ENCODE measurements at places on chromosomes 4 and X.

GRCh38 chr4:155419266-155419665 lies 42.5 kb upstream of the MAP9 start:
- DNase-seq: no peak

DNA sequence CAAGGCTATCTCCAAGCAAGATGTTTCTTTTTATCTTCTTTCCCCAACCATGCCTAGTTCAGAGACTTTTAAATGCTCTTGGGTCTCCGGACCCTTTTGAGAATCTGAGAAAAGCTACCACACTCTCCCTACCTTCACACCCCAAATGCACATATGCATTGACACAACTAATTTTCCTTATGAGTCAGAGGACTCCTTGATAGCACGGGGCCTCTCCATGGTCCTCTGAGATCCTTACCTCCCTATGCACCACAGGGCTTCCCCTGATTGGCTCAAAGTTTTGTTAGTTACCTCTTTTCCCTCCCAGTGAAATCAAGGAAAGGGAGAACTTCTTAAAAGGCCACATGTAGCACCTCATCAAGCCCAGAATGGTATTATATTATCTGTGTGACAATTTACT lies 86.8 kb upstream of the ATP6AP2 start:
- no peak for DNase-seq

DNA sequence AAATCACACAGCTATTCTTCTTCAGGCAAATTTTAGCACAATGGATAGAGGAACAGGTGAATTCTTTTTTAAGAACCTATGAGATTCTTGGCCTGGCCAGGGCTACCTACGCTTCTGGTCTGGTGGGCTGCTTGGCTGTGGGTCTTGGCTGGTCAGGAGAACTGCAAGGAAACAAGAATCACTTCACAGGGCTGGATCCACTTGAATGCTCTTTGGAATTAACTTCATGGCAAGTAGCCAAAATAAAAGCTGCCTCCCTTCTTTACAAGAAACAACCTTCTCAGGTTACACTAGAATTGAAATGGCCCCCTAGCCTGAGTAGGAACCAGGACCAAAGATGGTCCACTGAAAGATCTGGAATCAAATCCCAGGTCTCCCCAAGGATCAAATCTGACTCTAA lies 519.1 kb downstream of the IQCM start:
- DNase-seq: no peak

GRCh38 chrX:129637217-129638109 lies 17.3 kb downstream of the APLN start:
- peak; percentile 73 for DNase-seq

DNA sequence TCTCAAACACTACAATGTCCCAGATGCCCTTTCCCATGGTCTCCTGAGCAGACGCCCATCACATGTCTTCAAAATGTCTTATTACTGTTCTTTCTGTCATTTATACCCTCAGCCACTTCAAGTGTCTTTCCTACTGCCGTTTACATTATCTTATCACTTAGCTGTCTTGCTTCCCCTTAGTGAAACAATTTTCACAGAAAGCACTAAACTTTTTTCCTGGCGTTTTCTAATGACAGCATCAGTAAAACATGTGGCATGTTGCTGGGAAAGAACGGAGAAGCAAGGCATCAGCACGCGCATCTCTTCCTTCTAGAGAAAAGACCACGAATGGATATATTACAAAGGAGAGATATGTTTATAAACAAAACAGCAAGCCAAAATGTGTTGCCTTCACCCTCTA lies 189.7 kb upstream of the SLIT2 start:
- DNase-seq: no peak
